ENCODE measurements at places on chromosomes 4 and X.

GRCh38 chr4:46648088-46648744 is 258.3 kb upstream of the GABRA2 start:
- no peak for DNase-seq

DNA sequence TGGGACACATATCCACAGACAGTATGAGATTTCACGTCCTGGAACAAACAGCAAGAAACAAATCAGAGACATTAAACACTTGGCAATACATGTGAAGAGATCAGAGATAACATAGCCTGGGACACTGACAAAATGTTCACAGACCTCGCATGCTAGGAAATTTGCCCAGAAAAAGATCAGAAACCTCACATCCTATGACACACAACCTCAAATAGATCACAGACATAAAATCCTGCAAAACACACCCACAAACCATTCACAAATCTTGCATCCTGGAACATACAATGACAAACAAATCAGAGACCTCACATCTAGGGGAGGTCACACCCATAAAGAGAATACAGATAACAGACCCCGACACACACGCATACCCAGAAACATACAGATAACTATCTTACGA is 18.0 kb downstream of the SUV39H1 start:
- no peak for DNase-seq

DNA sequence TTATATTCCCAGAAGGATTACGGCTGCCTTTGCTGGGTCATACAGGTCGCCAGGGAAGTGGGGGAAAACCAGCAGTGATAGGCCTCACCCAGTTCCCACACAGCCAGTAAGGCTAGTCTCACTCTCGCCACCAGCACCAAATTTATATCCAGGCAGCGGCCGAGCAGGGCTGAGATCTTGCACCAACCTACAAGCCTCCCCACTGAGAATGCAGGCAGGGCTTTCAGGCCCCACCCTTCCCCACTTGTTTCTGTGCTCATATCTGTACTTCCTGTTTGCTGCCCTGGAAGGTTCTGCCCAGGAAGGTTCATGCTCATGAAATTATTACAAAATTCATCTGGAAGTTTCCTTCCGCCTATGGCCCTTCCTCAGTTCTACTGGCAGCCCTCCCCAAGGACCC is 179.7 kb downstream of the STIM2 start:
- DNase-seq = no peak

DNA sequence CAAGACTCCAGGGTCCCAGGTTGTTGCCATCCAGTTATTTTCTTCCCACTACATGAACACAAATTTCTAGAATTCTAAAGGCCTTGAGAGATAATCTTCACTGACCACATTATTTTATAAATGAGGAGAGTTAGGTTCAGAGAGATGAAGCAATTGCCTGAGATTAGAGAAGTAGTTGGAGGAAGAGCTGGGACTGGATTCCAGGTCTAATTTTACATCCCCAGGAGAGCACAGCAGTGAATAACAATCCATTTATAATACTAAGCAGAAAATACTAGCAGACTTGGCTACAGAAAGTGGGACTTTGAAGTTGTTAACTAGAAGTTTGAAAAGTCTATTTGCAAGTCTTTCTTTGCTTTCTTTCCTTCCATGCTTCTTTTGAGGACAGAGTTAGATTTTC is 231.3 kb upstream of the S100G start:
- no peak for DNase-seq

GRCh38 chr4:66062044-66062443 is 391.8 kb upstream of the EPHA5 start:
- no peak for DNase-seq

DNA sequence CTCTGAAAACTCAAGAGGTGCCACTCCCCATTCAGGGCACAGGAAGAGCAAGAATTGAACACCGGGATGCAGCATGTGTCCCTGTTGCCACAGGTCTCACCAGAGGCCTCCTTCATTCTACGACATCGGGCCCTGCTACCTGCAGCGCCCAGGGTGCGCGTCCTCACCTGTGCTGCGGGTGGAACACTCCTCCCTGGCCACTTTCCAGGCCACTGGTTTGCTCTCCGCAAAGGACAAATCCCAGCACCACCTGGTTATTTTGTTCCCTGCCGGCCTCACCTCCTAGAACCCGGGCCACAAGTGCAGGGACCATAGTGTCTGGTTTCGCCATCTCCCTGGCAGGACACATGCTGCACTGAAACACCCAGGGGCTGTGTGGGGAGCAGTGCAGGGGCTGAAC is 14.3 kb upstream of the FAM3A start:
- no peak for DNase-seq

Measured in stimulated activated CD4-positive, alpha-beta T cell treated with anti-CD3 and anti-CD28 coated beads, Interleukin-15, amount 100 ng/mL, for 24 hours (primary cell).